ENCODE measurements at places on chromosomes 12 and 14.

- DNase-seq = no peak
Observed at GRCh38 chr14:36664322-36665193, 2.9 kb downstream of the PAX9 start.

DNA sequence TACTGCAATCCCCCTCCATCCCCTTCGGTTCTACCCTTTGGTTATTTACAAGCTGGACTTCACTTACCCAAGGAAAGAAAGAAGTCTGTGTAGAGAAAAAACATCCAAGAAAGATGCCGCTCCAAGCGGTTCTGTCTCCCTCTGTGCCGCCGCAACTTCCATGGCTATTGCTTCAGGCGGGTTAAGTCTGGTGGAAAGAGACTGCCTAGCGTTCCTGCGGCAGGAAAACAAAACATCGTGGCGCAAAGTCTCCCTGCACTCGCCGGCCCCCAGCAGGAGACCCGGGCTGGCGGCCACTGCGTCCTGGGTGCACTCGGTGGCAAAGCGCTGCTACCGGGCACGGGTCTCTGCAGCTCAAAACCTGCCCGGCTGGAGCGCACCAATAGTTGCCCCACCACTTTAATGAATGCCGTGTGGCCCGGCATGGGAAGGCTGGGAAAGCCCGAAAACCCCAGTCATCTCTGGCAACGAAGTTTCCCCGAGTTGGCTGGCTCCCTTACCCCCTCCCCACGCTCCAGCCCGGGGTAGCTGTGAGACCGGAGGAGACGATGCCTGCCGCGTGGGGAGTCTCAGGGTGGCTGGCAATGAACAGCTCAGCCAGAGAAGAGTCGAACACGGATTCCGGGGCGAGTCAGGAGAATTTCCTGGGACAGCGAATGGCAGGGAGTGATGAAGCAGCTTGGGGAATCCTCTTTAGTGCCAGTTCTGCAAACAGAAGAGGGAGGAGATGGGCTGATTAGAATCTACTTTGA lies 3.5 kb upstream of the KCNK10 start:
- no peak for DNase-seq

GRCh38 chr12:98421316-98421715 lies 94.1 kb upstream of the TMPO start:
- DNase-seq = no peak

GRCh38 chr14:52363961-52364360 lies 49.8 kb downstream of the PTGER2 start:
- no peak for DNase-seq

DNA sequence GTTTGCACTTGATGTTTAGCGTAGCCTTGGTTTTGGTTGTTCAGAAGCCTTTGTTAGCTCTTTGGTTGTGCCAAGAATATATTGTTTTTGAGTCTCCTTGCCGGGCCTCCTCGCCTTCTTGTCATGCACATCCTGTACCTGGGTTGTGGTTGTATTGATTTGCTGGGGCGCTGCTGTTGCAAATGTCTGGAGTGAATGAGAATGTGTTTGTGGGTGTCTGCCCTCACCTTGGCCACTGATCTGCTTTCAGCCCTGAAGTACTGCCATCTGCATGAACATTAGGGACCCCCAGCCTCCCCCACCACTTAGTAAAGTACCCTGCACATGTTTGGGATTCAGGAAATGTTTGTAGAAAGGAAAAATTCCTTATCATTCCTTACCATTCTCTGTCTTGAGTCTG lies 16.5 kb downstream of the PRKCH start:
- DNase-seq = no peak

- DNase-seq = no peak
Observed at GRCh38 chr12:52181746-52182145, 10.1 kb downstream of the KRT80 start.

All from heart right ventricle (tissue), 16 donors.